Occipital lobe (tissue), 3 donors: ENCODE measurements at places on chromosomes 1 and 21.
A peak's percentile ranks its signal among the peaks of the same experiment; 100 is the strongest.

DNA sequence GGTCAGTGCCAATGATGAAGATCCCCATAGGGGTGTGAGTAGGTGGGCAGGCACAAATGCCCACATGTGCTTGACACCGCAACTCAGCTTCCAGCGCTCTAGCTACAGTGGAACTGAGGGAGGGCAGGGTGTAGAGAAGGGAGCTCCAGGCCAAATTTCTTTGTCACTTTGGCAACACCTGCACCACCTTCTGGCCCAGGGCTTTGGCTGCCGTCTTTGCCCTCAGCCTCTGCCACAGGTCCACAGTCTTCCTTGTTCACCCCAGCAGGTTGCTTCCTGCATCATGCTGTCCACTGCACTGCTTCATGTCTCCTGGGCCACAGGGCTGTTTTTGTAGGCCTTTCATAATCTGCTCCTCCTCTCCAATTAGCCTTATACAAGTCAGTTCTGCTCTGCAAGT is 20.4 kb upstream of the FMOD start:
- no peak for DNase-seq

DNA sequence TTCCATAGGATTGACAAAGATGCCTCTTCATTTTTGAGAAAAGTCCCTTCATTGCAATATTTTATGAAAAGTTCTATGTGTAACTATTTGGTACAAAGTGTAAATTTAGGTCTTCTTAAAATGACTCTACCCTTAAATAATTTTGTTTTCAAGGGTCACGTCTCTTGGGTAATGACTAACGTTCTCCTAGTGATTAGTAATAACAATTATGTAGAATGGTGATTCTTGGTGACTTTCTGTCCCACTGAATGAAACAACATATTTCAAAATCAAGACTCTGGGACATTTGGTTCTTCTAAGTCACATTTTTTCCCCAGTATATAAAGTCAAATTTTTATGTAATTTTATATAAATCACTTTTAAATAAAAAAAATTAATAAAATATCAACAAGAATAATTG is 277.5 kb upstream of the ADAMTS5 start:
- DNase-seq, result no peak

DNA sequence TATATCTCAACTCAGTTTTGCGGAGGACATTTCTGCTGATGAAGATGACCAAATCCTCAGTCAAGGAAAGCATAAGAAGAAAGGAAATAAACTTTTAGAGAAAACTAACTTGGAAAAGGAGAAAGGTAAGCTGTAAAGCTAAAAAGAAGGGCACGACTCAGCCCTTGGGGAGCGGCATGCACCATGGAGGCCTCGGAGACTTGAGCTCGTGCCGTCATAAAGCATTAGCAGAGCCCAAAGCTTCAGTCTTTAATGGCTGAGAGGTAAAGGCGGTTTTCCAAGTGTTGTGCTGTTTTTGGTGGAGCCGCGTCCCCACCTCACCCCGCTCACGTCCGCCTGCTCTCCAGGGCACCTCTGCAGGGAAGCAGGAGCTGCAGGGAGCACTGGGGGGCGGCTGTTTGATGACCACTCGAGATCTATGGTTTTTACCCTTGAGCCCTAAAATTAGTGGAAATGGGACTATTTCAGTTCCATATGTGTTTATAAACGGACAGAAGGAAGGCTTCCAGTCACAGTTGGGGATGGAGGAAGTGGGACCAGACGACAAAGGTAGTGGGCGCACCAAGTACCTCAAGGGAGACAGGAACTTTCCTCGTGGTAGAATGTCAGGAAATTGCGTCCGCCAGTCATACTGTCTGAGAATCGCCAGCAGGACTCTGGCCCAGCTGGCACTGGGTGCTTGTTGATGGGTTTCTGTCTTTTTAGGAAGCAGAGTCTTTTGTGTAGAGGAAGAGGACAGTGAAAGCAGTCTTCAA is 27.6 kb downstream of the RRP1B start:
- no peak for DNase-seq

- DNase-seq, result no peak
Measured at GRCh38 chr1:241582921-241583321, 50.7 kb downstream of the KMO start.

GRCh38 chr21:42913476-42913875 is 12.0 kb downstream of the ERVH48-1 start:
- no peak for DNase-seq

GRCh38 chr1:65341381-65341780 is 32.0 kb downstream of the DNAJC6 start:
- no peak for DNase-seq

- no peak for DNase-seq
Measured at GRCh38 chr1:198640174-198640573, 1.3 kb downstream of the PTPRC start.

DNA sequence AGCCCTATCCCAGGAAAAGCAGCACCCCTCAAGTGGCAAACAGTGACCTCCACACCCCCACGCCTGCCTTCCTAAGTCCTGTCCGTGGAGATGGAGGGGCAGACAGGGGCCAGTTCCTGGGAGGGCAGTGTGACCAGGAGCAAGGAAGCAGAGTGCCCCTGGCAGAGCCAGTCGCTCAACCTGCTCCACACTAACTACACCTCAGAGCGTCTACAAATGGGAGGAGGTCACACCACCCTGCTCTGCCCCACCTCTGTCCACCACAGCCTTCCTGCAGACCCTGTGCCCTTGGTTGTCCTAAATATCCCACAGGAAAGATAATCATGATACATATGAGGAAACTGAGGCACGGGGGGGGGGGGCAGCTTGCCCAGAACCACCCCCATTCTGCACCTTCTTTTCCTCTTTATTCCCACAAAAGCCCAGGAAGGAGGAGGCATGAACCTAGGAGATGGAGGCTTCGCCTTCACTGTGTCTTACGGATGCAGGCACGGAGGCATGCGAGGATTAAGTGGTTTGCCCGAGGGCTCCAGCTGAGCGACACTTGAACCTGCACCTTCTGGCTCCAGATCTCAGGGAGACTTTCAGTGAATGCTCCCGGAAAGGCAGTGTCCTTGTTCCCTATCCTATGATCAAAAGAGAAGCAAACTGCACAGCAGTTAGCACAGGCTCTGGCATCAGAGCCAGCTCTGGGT is 42.7 kb upstream of the SELENON start:
- DNase-seq, result no peak

GRCh38 chr21:20250337-20250736 is 747.9 kb upstream of the NCAM2 start:
- no peak for DNase-seq

GRCh38 chr1:33338440-33339211 is 17.7 kb upstream of the A3GALT2 start:
- DNase-seq, result peak; percentile 30

- DNase-seq, result no peak
Measured at GRCh38 chr1:3106216-3106615, 37.2 kb downstream of the PRDM16 start.

GRCh38 chr1:34842073-34842472 is 17.5 kb downstream of the SMIM12 start:
- DNase-seq, result no peak

DNA sequence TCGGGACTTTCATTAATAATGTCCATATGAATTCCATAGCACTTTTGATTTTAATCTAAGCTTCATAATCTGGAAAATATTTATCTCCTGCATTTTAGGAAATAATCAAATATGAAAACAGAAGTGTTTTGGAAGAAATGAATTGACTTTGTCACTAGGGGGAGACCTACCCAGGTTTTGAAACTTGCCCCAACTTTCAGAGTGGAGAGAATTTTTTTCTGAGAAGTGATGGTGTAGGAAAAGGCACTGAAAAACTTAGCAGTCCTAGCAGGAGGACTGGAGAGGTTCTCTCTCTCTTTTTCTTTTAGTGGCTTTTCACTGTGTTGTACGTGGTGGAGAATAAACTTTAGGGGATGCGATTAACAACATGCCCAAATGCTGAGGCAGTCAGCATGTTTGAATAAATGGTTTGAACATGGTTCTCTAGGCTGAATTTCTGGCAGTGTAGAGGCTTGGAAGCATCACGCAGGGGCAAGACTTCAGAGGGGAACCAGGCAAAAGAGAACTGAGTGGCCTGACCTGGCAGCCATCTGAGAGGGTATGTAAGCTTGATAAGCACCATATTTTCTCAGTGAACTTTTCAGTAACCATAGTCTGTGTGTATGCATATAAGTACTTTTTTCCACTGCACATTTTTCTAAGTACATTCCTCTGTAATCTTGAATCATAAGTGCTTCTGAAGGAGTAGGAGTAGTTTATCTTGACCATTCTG is 68.3 kb upstream of the NEK7 start:
- no peak for DNase-seq

DNA sequence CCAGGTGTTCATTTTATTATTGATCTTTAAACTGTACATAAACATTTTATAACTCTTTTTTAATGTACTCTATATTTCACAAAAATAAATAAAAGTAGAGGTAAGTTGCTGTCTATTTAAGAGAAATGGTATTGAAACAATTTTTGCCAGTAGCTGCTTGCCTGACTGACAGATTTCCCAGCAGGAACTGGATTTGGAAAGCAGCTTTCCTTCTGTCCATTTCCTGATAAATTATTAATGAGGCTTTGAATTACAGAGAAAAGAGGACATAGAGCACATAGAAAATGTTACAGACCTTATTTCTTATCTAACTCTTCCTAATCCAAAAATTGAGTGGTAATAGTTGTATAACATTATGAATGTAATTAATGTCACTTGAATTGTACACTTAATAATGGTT is 79.7 kb upstream of the BCL10 start:
- DNase-seq, result no peak

DNA sequence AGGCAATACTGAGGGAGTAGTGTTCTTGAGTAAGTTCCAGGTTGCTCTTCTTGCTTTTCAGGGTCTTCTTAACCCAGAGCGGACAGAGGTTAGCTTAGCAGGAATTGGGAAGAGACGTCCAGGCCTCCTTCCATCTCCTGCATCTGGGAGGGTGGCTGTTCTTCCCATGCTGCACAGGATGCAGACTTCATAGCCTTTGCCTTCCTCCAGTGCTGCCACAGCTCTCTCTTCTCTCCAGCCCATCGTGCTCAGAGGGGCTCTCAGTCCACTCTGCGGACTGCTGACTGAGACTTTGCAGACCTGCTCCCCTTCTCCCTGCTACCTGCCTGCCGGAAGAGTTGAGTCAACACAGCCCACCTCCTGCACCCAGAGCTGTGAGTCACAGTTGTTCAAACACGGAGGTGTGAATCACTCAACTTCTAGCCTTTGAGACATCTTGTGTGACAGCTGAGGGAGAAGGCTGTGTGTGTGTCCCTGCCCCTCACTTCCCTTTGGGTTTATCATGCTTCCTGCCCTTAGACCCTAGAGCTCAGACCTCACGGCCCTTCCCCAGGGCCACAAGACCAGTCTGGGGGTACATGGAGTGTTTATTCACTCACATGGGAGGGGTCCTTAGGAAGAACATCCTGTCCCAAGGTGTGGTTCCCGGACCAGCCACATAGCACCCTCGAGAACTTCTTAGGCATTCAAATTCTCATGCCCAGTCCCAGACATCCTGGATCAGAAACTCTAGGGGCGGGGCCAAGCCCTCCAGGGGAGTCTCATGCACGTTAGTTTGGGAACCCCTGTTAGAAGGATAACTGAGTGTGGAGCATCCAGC is 158.3 kb upstream of the CACNA1E start:
- no peak for DNase-seq

- DNase-seq, result no peak
Measured at GRCh38 chr1:112508278-112509004, at the start of gene WNT2B. Gene WNT2B, plus strand, starts transcription at chr1:112508965. Its CDS starts 298 bp downstream, at chr1:112509263.

DNA sequence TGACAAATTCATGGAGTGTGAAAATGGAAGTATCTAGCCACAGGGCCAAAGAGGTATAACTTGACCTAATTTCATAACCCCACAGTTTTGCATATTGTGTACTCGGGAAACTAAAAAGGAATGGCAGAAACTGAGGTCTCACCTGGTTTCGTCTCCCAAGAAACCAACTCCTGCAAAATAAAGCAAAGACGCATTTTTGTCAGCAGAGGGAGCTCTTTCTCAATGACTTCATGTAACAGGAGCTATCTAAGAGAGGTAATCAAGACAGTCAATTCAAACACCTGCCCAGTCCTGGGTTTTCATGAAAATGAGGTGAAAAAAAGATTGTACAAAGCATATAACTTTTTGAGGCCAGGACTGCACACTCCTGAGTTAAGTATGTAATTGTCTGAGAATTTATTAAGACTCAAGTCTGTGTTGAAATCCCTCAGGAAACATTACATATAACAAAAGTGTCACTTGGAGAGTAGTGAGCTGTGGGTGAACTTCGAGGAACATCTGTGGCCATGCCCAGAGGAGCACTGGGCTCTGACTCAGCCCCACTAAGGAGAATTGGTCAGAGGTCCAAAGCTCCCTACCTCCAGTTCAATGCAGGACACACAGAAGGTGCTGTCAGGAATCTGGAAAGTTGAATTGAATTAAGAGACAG is 17.6 kb downstream of the FCRL4 start:
- DNase-seq, result no peak

GRCh38 chr1:230185076-230186001 is 118.3 kb downstream of the GALNT2 start:
- DNase-seq, result no peak

DNA sequence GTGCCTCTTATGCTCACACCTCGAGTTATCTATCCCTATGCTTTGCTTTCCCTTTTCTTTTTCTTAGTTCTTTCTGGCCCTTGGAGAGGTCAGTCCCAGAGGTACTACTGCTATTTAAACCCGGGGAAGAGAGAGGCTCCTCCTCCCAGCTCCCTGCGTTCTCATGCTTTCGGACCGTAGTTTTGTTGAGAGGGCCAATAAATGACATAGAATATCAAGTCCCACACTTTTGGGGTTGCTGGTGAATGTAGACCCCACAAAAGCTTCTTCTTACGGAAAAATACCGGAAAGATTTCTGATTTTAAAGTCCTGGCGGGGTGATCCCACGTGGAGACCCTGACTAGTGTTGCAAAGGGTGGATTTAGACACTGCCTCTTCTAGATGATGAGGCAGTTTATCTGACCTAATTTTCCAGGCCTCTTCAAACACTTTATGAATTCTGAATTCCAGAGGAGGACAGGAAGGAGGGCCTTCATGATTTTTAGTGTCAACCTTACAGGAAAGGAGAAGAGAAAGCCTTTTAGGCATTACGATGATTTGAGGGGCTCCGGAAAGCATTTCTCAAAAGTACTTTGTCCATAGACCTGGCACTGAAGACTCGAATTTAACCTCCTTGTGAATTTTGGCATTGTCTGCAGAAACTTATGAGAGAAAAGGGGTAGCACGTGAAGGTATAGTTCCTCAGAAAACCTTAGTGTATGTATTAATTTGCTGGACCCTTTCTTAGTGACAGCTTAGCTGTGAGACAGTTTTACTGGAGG is 694 bp downstream of the TMEM167B start:
- no peak for DNase-seq

- no peak for DNase-seq
Measured at GRCh38 chr1:185159966-185160365, 3.0 kb downstream of the SWT1 start.

GRCh38 chr1:8646189-8646588 is 171.3 kb downstream of the RERE start:
- DNase-seq, result no peak

- no peak for DNase-seq
Measured at GRCh38 chr1:956636-957035, 2.4 kb downstream of the NOC2L start.

GRCh38 chr1:75797606-75798216 is 1.0 kb downstream of the MSH4 start:
- no peak for DNase-seq

- DNase-seq, result no peak
Measured at GRCh38 chr1:218347723-218348627, 2.8 kb downstream of the TGFB2 start.

GRCh38 chr1:230120921-230121381 is 53.9 kb downstream of the GALNT2 start:
- DNase-seq, result no peak
